ENCODE measurements at places on chromosomes 4 and X.

GRCh38 chr4:140653718-140654494 is 85.1 kb upstream of the UCP1 start:
- DNase-seq: no peak

DNA sequence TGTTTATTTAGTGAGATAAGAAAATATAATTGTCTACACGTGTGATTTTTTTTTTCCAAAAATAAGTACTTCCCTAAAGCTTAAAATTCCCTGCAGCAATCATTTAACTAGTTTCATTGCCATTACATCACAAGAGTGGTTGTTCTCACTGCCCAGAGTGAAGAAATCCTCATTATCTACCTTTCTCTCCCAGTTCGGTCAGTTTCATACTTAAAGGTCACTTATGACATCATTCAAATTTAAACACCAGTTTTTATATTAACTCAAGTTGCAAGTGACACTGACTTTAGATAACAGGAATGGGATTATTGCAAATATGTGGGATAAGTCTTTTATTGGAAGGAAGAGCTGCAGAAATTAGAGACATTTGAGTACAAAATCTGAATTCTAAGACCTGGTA is 1699.8 kb upstream of the IGFBP7 start:
- DNase-seq: no peak

- DNase-seq: no peak
Observed at GRCh38 chr4:48295116-48295515, 25.5 kb upstream of the TEC start.

GRCh38 chr4:23355258-23355657 is 534.6 kb downstream of the PPARGC1A start:
- DNase-seq: no peak

DNA sequence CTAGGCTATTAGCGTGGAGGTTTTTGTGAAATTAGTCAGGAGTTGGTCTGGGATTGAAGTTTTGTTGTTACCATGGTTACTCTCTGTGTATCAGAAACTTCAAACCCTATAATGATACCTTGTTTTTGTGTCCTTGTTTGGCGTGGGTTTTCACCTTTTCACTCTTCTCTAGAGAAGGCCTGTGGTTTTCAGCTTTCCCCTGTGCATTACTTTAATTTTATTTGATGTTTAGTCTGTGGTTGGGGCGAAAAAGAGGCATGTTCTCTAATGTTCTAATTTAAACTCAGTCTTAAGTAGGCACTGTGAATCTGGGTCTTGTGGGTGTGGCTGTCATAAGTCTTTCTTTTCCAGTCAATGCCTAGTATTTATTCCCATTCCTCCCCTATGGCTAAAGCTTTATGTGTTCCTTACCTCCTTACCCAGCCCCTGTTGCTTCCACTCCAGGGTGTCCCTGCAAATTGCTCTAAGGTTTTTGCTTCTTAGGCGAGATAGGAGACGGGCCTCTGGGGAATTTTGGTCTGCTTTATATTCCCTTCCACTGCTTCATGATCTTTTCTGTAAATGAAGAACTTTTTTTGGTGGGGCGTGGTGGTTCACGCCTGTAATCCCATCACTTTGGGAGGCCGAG is 326.3 kb upstream of the ZCCHC13 start:
- no peak for DNase-seq

GRCh38 chr4:45064741-45065140 is 338.4 kb upstream of the GNPDA2 start:
- no peak for DNase-seq

- DNase-seq: no peak
Observed at GRCh38 chr4:126448086-126448845, 1133.5 kb downstream of the FAT4 start.

GRCh38 chr4:76879731-76880364 is 18.1 kb downstream of the SOWAHB start:
- DNase-seq: no peak

DNA sequence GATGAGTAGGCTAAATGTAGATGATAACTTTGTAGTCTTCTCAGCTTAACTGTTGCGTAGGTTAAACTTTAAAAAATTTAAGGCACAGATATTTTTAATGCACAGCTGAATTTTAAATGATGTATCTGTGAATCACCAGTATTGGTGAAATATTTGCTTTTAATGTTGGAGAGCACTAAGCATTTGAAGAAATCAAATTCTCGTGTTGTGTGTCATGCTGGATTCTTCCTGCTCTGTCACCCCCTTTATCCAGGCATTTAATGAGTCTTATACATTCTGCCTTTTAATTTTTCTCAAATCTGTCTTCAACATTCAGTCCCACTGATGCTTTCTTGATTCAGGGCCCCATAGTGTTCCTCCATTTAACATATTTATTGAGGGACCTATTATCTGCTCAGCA is 76.7 kb downstream of the SLC4A4 start:
- no peak for DNase-seq

DNA sequence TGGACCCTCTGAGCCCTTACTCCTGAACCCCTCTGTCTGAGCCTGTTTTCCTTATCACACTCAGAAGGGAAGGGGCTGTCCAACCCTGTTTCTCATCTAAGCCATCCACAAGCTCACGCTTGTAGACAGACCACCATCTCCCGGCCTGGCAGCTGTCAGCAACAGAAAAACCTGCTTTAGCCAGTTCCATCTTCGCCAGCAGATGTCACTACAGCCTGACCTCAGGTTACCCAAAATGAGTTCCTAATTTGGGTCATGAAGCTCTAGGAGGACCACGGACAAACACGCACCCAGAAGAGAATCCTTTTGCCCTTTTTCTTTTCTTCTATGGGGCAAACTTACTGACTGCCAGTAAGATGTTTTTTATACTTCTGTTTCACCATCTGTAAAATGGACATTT is 445.4 kb downstream of the BCOR start:
- DNase-seq: no peak

- DNase-seq: no peak
Observed at GRCh38 chr4:78596111-78596742, 44.7 kb downstream of the ANXA3 start.

DNA sequence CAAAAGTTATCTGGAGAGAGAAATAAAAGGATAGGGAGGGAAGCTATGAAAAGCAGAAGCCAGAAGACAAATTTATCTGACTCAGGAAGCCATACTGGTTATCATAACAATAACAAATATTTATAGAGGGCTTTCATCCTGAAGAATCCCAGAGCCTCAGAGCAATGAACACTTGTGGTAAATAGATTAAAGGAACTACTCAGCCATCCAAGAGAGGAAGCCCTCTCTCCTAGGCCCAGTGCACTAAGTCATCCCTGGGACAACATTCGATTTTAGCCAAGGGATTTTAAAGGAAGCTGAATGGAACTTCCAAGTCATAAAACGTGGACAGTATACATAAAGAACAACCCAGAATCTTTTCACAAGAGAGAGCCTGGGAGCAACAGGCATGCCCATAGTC is 76.9 kb downstream of the COL4A6 start:
- DNase-seq: no peak

- DNase-seq: no peak
Observed at GRCh38 chr4:76147454-76148141, 599 bp downstream of the NUP54 start.

DNA sequence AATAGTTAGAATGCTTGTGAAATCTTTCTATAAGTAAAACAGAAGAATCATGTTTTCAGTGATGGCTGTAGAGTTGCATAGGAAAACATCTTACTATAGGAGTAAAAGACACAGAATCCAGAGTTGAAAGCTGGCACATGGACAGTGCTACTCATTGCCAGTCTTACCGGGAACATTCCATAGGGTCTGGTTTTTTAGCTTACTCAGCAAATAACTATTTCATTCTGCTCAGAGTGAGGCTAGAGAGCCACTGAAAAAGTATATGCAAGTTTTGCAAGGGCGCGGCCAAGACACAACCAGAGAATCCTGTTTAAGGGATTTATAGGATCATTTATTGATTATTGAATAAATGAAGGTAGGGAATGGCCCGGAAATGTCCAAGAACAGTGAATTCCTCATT is 60.3 kb downstream of the MTHFD2L start:
- no peak for DNase-seq

DNA sequence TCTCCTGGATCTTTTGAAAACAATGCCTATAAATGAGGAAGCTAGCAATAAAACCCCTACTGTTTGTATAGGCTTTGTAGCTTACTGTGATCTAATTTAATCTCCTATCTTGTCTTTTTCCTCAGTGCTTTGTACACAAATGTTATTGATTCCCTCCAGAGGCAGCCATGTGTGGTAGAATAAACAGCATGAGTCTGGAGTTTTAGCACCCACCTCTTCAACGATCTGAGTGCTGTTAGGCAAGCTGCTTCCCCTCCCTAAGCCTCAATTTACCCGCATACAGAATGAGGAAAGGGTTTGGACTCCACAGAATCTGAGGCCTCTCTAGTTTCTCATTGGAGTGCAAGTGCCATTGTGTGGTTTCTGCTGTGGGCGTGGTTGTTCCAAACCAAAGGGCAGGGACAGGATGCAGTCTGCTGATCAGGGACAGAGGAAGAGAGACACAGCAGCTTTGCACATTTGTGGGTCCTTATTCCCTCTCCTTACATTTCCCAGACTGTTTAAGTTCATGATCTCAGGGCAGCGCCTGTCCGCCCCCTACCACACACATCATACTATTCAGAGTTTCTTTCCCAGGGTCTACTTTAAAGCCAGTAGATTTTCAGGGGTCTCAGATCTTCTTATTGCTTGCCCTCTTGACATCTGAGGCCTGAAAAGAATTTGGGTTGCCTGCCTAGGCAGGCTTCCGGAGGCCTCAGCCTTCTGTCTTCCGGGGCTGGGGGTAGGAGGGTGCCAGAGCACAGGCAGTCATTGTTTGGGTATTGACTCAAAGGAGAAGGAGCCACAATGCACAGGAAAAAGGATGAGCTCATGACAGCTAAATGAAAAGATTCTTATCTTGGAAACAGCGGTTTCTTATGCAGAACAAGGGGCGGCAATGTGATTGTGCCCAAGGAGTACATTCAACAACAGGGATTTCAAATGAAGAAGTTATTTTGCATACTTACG is 114.9 kb upstream of the TEX13D start:
- no peak for DNase-seq

GRCh38 chrX:14027036-14027435 is 2.7 kb downstream of the GEMIN8 start:
- DNase-seq: peak; percentile 64

- no peak for DNase-seq
Observed at GRCh38 chr4:54568184-54568583, 89.6 kb upstream of the KIT start.

GRCh38 chr4:5142726-5143125 is 91.4 kb downstream of the STK32B start:
- DNase-seq: no peak

- no peak for DNase-seq
Observed at GRCh38 chr4:173231916-173232315, 63.3 kb downstream of the GALNT7 start.

DNA sequence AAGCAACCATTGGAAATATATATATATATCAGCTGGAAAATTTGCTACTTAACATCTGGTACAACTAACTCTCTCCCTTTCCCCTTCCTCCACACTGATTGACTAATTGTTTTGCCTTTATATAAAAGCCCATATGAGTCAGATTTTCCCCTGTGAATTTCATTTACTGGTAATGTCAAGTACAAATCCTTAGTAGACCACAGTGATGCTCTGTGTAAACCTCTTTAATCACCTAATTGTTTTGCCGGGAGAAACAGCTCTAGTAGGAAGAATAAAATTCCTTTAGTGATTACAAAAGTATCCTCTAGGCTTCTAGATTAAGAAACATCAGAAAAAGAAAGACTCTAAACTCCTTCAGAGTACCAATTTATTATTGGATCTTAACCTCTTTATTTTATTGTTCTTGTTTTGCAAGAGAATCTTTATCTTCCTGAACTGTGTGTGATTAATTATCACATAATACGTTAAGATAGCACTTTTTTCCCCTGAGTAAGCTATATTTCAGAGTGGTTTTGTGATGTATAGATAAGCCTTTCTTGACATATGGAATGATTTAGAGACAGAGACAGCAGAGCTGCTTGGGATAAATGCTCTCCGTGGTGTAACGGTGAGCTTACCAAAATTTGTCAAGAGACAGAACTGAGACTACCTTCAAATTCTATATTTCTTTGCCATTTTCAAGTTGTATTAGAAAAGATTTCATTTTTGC is 1606.4 kb upstream of the TENM3 start:
- DNase-seq: no peak

GRCh38 chrX:19840899-19841648 is 46.3 kb downstream of the SH3KBP1 start:
- no peak for DNase-seq

GRCh38 chrX:153631907-153632594 is 15.0 kb upstream of the DUSP9 start:
- no peak for DNase-seq

- no peak for DNase-seq
Observed at GRCh38 chr4:140858897-140859296, 102.7 kb upstream of the TBC1D9 start.

- no peak for DNase-seq
Observed at GRCh38 chrX:104913348-104913747, 307.1 kb downstream of the TEX13A start.

DNA sequence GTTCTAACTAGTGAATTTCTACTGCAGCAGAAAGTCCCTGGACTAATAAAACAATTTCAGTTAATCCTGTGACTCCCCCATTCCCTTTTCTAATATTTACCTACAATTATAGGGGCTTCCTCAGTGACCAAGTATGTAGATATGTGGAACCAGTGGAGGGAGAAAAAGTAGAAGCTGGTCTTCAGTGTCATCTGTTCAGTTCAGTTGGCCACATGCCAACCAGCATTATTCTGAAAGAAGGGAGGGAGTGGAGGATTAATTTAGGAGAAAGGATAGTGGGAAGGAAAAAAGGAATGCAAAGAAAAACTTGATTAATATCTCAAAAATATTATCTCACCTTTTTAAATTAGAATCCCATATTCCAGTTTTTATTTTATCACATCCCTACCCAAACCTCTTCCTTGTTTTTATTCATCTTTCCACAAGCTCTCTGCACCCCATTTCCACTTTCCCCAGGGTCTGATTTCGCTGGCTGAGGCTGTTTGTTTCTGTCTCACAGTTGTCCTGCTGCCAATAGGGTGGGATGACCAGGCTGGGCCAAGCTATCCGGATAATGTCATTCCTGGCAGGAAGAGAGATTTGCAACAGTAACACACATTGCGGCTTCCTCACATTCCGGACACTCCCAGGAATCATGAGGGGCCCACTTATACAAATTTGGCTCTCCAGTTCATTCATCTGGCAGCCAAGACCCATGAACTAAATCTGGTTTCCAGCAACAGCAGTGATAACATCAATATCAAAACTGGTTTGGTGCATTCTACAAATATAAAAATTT is 24.6 kb upstream of the ANTXR2 start:
- no peak for DNase-seq

- DNase-seq: no peak
Observed at GRCh38 chrX:106467422-106467821, 144.4 kb upstream of the RADX start.

- no peak for DNase-seq
Observed at GRCh38 chr4:109996526-109996925, 83.8 kb downstream of the EGF start.

DNA sequence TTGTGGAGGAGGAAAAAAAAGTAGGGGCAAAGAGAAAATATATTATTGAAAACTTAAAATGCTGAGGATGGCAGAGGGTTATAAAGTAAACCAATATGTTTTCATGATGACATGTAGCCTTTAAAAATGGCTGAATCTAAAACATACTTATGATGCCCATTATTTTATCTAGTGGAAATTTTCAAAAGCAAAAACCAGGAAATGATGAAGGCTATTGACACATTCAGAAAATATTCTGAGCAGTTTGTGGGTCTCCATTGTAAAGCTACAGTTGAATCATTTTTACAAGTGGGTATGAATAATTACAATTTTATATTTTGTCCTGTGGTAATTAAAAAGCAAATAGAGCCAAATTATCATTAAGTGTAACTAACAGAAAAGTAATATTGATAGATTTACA is 10.7 kb downstream of the PLS3 start:
- no peak for DNase-seq

- no peak for DNase-seq
Observed at GRCh38 chrX:104953251-104953650, 267.2 kb downstream of the TEX13A start.

Measured in C1 segment of cervical spinal cord (tissue), 14 donors.